ENCODE measurements at places on chromosomes 11 and 22. TPM values are rescaled to one million over a fixed set of nuclear protein-coding genes. Genes with fewer than 3 reads are reported as not detected.

The PATE2 gene
- polyA plus RNA-seq, result not detected

The WBP2NL gene
- polyA plus RNA-seq, result not detected

The NLRP14 gene
- polyA plus RNA-seq, result 1.4 TPM

The SOX6 gene
- 7.0 TPM for polyA plus RNA-seq

The PTGDR2 gene
- polyA plus RNA-seq, result 0.07 TPM

The UBQLN3 gene
- not detected for polyA plus RNA-seq

The OR10D3 gene
- not detected for polyA plus RNA-seq

The P2RX6 gene
- polyA plus RNA-seq, result 7.9 TPM

The MMP13 gene
- not detected for polyA plus RNA-seq

The ACRV1 gene
- 0.16 TPM for polyA plus RNA-seq

The POU2F3 gene
- 0.40 TPM for polyA plus RNA-seq

The SIAE gene
- polyA plus RNA-seq, result 13.2 TPM

The PRODH gene
- 3.4 TPM for polyA plus RNA-seq

The PNPLA5 gene
- polyA plus RNA-seq, result not detected

The RASSF10 gene
- polyA plus RNA-seq, result 0.09 TPM

The SLC25A1 gene
- polyA plus RNA-seq, result 238 TPM

The CARD18 gene
- polyA plus RNA-seq, result 0.50 TPM

The APOA4 gene
- polyA plus RNA-seq, result 0.57 TPM

The TSPAN4 gene
- polyA plus RNA-seq, result 125 TPM

The OR2AG1 gene
- polyA plus RNA-seq, result 0.09 TPM

The SMDT1 gene
- polyA plus RNA-seq, result 212 TPM

The LMO1 gene
- 3.6 TPM for polyA plus RNA-seq

The TOMM22 gene
- 151 TPM for polyA plus RNA-seq

The CST6 gene
- not detected for polyA plus RNA-seq

The SERGEF gene
- 64.0 TPM for polyA plus RNA-seq

The CCDC89 gene
- polyA plus RNA-seq, result not detected

The FUT4 gene
- 2.3 TPM for polyA plus RNA-seq

The NEFH gene
- polyA plus RNA-seq, result 2.0 TPM

The RGL4 gene
- polyA plus RNA-seq, result 1.5 TPM

The XKR3 gene
- not detected for polyA plus RNA-seq

The ACR gene
- not detected for polyA plus RNA-seq

The TMPRSS5 gene
- polyA plus RNA-seq, result 0.96 TPM

The MDK gene
- 3,769 TPM for polyA plus RNA-seq

The MMP27 gene
- polyA plus RNA-seq, result not detected

The PHLDA2 gene
- polyA plus RNA-seq, result 0.73 TPM

The TPBGL gene
- 0.56 TPM for polyA plus RNA-seq

The RIBC2 gene
- polyA plus RNA-seq, result 0.35 TPM

The PYGM gene
- polyA plus RNA-seq, result 260 TPM

The CARD16 gene
- polyA plus RNA-seq, result not detected

The MPPED2 gene
- polyA plus RNA-seq, result 54.4 TPM

The OR2AT4 gene
- polyA plus RNA-seq, result not detected

The KCNK4 gene
- polyA plus RNA-seq, result not detected

The GVQW3 gene
- polyA plus RNA-seq, result 6.0 TPM

The SAC3D1 gene
- polyA plus RNA-seq, result 23.6 TPM

The OTOG gene
- 0.49 TPM for polyA plus RNA-seq

The CHADL gene
- 0.49 TPM for polyA plus RNA-seq

The DAGLA gene
- 3.4 TPM for polyA plus RNA-seq

Measured in cardiac muscle cell (in vitro differentiated cells and primary cell).